ENCODE measurements at places on chromosomes 12 and 14. TPM values are rescaled to one million over a fixed set of nuclear protein-coding genes. Genes with fewer than 3 reads are reported as not detected.

DPF3 gene
- 1.3 TPM for total RNA-seq

CFAP251 gene
- 1.8 TPM for total RNA-seq

DNA sequence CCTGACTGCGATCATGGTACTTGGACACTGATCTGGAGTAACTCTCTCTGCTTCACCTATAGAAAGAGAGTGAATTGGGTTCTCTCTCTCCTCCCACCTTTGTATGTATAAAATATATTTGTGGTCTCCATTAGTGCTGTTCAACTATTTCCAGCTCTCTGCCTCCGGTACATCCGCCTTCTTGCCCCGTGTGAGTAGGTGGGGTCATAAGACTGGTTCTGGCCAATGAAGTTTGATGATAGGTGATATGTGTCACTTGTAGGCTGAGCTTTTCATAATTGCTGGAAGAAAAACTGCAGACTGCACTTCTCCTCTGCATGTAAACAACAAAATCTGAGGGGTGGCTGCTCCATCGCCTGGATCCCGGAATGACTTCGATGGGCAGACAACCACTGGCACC, 210.4 kb downstream of the EXOC5 start:
- no peak for DNase-seq
- no peak overlapping the region for H3K27ac ChIP-seq
- H3K27me3 ChIP-seq, result peaks cover 24% of the 10 kb centered on the region
- no peaks in the 10 kb centered on the region for H3K36me3 ChIP-seq
- peaks cover 15% of the 10 kb centered on the region for H3K4me1 ChIP-seq
- no peak overlapping the region for H3K4me3 ChIP-seq

DNA sequence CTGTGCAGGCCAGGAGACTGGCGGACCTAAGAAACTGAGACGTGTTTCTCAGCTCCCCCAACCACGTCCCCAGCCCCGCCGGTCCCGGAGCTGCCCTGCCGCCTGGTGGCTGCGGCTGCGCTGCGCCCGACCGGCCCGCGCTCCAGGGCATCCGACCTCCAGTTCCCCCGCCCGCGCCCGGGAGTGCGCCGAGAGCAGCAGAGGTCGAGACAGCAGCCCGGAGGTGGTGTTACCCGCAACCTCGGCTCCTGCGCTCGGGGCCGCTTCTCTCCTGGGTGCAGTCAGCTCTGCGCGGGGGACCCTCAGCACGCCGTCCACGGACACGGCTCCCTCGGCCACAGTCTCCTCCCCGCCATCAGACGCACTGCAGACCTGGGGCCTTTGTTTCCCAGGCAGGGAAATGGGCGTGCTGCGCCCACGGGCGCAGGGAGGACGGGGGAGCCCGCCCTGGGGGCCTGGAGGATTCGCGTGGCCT, 21.6 kb upstream of the GPR132 start:
- no peaks in the 10 kb centered on the region for H3K36me3 ChIP-seq
- H3K27ac ChIP-seq, result no peak overlapping the region
- H3K27me3 ChIP-seq, result no peaks in the 10 kb centered on the region
- peak overlapping the region; percentile 74 for H3K4me3 ChIP-seq

FAM186B gene
- total RNA-seq, result 0.14 TPM

GRCh38 chr12:4992871-4993270, 50.8 kb upstream of the KCNA5 start:
- H3K36me3 ChIP-seq, result no peaks in the 10 kb centered on the region
- H3K4me3 ChIP-seq, result no peak overlapping the region
- H3K27ac ChIP-seq, result no peak overlapping the region
- H3K27me3 ChIP-seq, result peaks cover 29% of the 10 kb centered on the region
- no peaks in the 10 kb centered on the region for H3K4me1 ChIP-seq

- no peaks in the 10 kb centered on the region for H3K36me3 ChIP-seq
- H3K4me3 ChIP-seq, result no peak overlapping the region
- H3K27me3 ChIP-seq, result peaks cover 11% of the 10 kb centered on the region
- H3K4me1 ChIP-seq, result no peaks in the 10 kb centered on the region
- no peak overlapping the region for H3K27ac ChIP-seq
- no peak for DNase-seq
These were observed 118.9 kb downstream of the PTCSC3 start for GRCh38 chr14:36057452-36058116.

CLEC2A gene
- not detected for total RNA-seq

OVCH1 gene
- not detected for total RNA-seq

CDKN3 gene
- total RNA-seq, result 79.5 TPM

DNA sequence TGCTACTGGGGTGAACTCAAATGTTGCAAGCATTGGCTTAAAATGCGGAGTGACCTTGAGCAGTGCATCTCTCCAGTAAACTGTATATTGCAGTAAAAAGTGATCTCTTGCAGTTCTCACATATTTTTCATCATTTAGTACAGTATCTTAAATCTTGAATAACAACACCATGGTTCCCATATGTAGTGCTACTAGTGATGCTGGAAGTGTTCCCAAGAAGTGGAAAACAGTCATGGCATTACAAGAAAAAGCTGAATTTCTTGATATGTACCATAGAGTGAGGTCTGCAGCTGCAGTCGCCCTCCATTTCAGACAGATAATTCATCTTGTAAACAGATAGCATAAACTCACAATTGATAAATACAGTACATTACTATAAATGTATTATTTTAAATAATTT, 42.9 kb upstream of the TSPAN8 start:
- no peak overlapping the region for H3K27ac ChIP-seq
- H3K27me3 ChIP-seq, result no peaks in the 10 kb centered on the region
- H3K36me3 ChIP-seq, result no peaks in the 10 kb centered on the region
- DNase-seq, result no peak

KCNH3 gene
- total RNA-seq, result 10.2 TPM

GRCh38 chr12:113135178-113136127, at the start of gene RASAL1:
RASAL1 (minus strand) TSS chr12:113135761; CDS start chr12:113135462, 299 bp downstream.
- peaks cover 16% of the 10 kb centered on the region for H3K4me1 ChIP-seq
- peak within 1 kb of the TSS; percentile 72 for H3K4me3 ChIP-seq
- no peaks in the 10 kb centered on the region for H3K36me3 ChIP-seq
- H3K27me3 ChIP-seq, result peaks cover 19% of the 10 kb centered on the region
- H3K27ac ChIP-seq, result peak within 1 kb of the TSS; percentile 77
- peak; percentile 88 for DNase-seq

TMTC3 gene
- total RNA-seq, result 4.9 TPM

DNA sequence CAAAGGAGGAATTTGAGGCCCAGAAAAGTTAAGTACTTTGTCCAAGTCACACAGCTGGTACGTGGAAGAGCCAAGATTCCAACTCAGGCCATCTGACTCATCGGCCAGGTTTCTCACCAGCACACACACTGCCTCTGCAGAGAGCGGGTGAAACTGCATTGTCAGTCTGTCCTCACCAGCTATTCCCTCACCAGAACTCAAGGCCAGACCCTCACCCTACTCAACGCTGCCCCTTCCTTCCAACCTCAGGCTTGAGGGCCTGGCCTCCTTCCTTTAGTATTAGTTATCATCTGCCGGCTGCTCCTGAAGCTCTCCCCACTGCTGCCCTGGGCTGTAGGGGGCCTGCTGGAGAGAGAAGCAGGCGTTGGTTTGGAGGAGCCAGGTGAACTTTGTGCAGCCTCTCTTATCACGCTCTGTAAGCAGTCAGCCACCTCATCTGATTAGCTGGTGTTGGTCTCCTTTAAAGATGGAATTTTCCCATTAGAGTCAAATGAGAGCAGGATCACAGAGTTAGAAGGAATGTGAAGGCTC, 16.6 kb upstream of the PLEK2 start:
- no peak overlapping the region for H3K27ac ChIP-seq
- no peaks in the 10 kb centered on the region for H3K36me3 ChIP-seq
- peaks cover 20% of the 10 kb centered on the region for H3K27me3 ChIP-seq
- H3K4me3 ChIP-seq, result no peak overlapping the region

GRCh38 chr14:105605464-105606304, 79.3 kb downstream of the TMEM121 start:
- no peak overlapping the region for H3K27ac ChIP-seq
- no peaks in the 10 kb centered on the region for H3K36me3 ChIP-seq
- H3K4me3 ChIP-seq, result no peak overlapping the region
- DNase-seq, result no peak
- H3K27me3 ChIP-seq, result no peaks in the 10 kb centered on the region

GRCh38 chr14:98949051-98949450, 322.9 kb downstream of the BCL11B start:
- no peaks in the 10 kb centered on the region for H3K27me3 ChIP-seq
- peaks cover 18% of the 10 kb centered on the region for H3K4me1 ChIP-seq
- no peaks in the 10 kb centered on the region for H3K36me3 ChIP-seq
- H3K4me3 ChIP-seq, result no peak overlapping the region
- DNase-seq, result no peak

ESRRB gene
- total RNA-seq, result not detected

DNA sequence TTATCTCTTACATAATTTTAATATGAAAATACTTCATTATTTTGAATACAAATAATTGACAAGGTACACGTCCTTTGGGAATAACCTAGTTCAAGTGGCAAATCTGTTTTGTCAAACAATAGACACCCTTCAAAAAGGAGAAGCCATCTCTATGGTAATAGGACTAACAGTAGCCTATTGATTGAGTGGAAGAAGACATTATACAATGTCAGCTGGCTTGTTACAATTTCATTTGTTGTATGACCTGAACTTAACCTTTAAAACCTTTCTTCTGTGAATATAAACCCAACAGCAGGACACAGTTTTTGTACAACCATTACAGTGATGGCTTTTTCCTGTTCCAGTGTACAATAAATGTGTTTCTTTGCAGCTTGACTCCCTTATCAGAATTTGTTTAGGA, 8.1 kb downstream of the TMEM260 start:
- H3K4me3 ChIP-seq, result no peak overlapping the region
- H3K36me3 ChIP-seq, result no peaks in the 10 kb centered on the region
- H3K27ac ChIP-seq, result no peak overlapping the region
- no peak for DNase-seq

DNA sequence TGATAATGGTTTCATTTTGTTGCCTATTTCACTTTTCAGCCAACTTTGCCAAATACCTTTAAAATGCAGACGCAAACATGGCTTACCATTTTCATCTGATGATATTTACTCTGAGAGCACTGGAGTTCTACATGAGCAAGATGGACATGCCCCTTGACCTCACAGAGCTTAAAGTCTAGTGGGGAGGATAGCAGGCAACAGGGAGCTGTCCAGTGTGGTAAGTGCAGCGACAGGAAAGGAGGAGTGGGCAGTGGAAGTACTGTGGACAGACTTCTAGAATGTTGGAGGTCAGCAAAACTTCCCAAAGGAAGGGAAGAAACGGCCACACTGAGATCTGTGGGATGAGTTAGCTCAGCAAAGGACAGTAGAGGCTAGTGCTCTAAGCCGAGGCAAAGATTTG, 25.3 kb downstream of the LRIG3 start:
- H3K36me3 ChIP-seq, result no peaks in the 10 kb centered on the region
- H3K27ac ChIP-seq, result peak overlapping the region; percentile 32
- no peaks in the 10 kb centered on the region for H3K4me1 ChIP-seq
- H3K4me3 ChIP-seq, result no peak overlapping the region
- H3K27me3 ChIP-seq, result no peaks in the 10 kb centered on the region

DNA sequence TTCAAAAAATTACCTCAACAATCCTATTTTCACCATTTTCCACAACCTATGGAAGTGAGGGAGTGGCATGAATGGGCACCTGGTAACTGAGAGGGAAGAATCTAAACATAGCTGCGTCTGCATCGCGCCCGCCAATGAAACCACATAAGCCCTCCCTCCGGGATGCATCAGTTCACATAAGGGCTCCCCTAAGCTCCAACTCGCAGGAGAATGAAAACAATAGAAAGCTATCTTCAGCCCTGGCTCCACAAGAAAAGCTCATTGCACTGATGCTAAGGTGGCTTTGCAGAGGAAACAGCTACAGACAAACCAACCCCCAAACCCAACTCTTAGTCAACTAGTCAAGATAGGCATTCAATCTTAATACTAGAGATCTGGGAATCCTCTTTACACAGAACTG, 173.3 kb downstream of the FOXN3 start:
- no peaks in the 10 kb centered on the region for H3K27me3 ChIP-seq
- H3K4me3 ChIP-seq, result no peak overlapping the region
- peaks cover 42% of the 10 kb centered on the region for H3K36me3 ChIP-seq
- H3K4me1 ChIP-seq, result peaks cover 71% of the 10 kb centered on the region

DNA sequence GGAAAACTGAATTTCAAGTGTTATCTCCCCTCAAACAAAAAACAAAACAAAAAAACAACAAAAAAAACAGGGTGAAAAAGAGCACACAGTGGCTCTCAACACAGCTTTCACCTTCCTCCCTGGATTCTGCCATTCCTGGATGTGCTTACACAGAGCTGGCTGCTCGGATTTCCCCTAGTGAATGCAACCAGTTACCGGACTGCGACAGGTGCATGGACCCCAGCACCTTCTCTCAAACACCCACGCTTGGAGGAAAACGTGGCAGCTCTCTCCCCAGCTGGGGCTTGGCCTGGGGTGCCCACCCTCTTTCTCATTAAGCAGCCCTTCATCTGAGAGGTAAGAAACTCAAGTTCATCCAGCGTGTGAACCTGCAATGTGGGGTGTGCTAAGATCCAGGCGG, 33.5 kb upstream of the DICER1 start:
- peaks cover 8% of the 10 kb centered on the region for H3K27me3 ChIP-seq
- DNase-seq, result no peak
- H3K4me3 ChIP-seq, result no peak overlapping the region
- H3K36me3 ChIP-seq, result no peaks in the 10 kb centered on the region
- no peak overlapping the region for H3K27ac ChIP-seq

- peak within 1 kb of the TSS; percentile 99 for H3K4me3 ChIP-seq
- H3K27ac ChIP-seq, result peak within 1 kb of the TSS; percentile 98
- peak; percentile 94 for DNase-seq
- no peaks in the 10 kb centered on the region for H3K27me3 ChIP-seq
These were observed at the start of gene DCP1B for GRCh38 chr12:2004113-2004929. DCP1B (minus strand) TSS chr12:2004457; CDS start chr12:2004431, 26 bp downstream.

PRIMA1 gene
- not detected for total RNA-seq

KLRC2 gene
- total RNA-seq, result 0.82 TPM

- no peaks in the 10 kb centered on the region for H3K4me1 ChIP-seq
- no peaks in the 10 kb centered on the region for H3K36me3 ChIP-seq
- H3K27me3 ChIP-seq, result peaks cover 6% of the 10 kb centered on the region
- no peak for DNase-seq
These were observed 114.7 kb downstream of the PPM1A start for GRCh38 chr14:60363687-60364086.

DNA sequence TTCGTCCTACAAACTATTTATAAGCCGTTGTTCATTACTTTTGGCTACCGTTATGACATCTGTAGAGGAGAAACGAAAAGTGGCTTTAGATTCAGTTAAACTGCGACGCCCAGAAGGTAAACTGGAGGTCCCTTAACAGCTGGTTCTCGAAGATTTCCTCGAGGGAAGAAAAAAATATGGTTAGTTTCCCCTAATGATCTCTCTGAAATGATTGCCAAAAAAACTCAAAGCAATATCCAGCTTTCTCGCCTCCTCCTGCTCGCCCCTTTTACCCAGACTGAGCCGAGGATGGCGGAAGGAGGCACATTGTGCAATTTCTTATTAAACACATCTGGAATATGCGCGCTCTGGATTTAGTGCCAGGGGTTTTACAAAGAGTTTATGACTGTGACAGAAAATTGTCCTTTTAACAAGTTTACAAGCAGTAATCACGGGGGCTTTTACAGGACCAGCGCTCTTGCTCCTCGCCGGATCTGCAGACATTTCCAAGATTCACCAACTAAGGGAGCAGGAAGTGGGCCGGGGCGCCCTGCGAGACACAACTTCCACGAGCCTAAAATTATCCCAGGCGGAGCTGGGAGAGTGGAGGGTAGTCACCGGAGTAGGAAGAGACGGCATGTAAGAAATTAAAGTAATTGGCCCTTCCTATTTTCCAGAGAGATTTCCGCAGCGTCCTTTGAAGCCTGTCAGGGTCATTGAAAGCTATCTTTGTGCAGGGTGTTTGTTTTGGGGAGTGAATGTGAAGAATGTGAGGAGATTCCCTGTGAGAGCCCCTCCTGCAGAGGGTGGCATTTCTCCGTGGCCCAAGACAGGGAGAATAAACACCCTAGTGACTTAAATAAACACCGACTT, 5.6 kb downstream of the SIX1 start:
- no peaks in the 10 kb centered on the region for H3K36me3 ChIP-seq
- H3K4me3 ChIP-seq, result peak overlapping the region; percentile 18
- no peak overlapping the region for H3K27ac ChIP-seq
- DNase-seq, result no peak
- H3K27me3 ChIP-seq, result peaks cover 98% of the 10 kb centered on the region
- H3K4me1 ChIP-seq, result peaks cover 36% of the 10 kb centered on the region

- no peaks in the 10 kb centered on the region for H3K4me1 ChIP-seq
- no peaks in the 10 kb centered on the region for H3K36me3 ChIP-seq
These were observed 169.8 kb downstream of the OTOGL start for GRCh38 chr12:80268924-80269749.

Data from activated naive CD8-positive, alpha-beta T cell treated with anti-CD3 and anti-CD28 coated beads for 36 hours (primary cell).